ENCODE measurements at places on chromosomes 12 and 14.

DNA sequence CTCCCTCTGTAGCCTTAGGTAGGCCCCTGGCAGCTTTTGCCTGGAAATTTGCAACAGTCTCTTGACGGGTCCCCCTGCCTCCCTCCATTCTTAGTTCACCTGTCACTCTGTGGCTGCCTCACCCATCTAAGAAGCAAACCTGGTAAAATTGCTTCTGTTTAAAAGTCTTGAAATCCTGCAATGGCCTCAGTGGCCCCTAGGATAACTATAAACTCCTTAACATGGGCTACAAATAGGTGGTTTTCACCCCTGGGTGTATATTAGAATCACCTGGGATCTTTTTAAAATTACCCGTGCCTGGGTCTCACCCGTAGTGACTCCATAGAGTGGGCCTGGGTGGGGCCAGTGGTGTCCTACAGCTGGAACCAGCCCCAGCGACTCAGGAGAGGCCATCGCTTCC is 332.7 kb downstream of the CACNA1C start:
- no peak for DNase-seq

GRCh38 chr12:132686825-132687210 is 324 bp downstream of the POLE start:
- DNase-seq = no peak

DNA sequence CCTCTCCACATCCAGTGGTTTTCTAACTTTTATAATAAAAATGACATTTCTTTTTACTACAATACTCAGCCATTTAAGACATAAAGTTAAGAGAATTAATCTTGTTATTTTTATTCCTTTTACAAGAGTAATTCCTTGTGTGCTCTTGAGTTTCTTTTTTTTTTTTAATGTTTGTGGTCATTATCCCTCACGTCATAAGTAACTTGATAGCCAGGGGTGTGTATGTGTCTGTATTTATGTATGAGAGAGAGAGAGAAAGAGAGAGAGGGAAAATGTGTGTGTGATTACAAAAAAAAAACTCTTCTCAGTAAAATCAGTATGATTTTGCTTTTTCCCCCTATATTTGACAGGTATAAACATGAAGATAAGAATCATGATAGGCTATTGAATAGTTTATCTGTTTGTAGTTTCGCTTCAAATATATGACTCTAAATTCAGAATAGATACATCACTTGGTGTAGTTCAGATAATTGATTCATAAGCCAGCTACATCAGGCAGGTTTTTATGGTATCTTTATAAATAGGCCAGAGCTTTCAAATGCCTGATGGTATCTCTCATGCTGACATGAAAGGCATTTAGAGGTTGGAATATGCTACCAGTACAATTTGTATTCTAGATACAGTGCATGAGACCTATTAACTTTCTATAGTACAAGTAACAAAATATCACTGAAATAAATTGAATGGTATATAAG is 34.9 kb downstream of the RERGL start:
- DNase-seq = no peak

- DNase-seq = peak; percentile 94
These were observed 101.9 kb upstream of the SFSWAP start for GRCh38 chr12:131608740-131609690.

DNA sequence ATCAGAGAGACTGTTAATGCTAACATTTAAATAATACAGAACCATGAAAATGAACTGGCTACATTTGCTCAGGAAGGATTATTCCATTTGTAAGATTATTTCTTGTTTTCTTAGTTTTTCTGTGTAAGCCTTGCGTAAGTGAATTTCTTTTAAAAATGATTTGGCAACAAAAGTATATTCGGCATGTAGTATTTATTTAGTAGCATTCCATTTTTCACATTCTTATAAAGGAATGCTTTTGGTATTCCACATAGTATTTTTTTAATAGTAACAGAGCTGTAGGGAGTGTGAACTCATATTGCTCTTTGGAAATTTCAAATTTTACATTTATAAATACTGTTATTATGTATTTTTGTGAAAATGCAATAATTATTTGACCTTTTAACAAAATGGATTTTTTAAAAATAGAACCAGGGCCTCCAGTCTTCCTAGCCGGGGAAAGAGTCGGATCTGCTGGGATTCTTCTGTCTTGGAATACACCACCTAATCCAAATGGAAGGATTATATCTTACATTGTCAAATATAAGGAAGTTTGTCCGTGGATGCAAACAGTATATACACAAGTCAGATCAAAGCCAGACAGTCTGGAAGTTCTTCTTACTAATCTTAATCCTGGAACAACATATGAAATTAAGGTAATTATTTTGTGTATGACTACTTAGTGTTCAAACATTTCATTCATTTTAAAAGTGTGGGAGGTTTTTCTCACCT is 1.2 kb downstream of the PTPRQ start:
- no peak for DNase-seq

DNA sequence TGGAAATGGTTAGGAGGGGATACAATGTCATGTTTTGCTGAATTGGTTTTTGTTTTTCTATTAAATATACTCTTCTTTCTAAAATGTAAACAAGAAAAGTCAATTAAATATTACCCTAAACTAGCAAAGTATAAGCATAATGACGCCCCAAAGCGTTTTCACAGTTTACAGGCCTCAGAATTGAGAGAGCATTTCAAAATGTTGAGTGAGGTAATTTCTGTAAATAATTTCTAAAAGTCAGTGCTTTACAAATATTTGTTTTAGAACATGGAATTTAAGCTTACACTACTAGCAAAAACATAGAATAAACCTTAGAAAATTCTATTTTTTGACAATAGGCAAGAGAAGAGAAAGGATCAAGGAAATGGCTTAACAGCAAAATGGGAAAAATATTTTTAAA is 958.4 kb upstream of the USP15 start:
- DNase-seq = no peak

GRCh38 chr12:70648191-70648590 is 11.0 kb upstream of the PTPRB start:
- no peak for DNase-seq

DNA sequence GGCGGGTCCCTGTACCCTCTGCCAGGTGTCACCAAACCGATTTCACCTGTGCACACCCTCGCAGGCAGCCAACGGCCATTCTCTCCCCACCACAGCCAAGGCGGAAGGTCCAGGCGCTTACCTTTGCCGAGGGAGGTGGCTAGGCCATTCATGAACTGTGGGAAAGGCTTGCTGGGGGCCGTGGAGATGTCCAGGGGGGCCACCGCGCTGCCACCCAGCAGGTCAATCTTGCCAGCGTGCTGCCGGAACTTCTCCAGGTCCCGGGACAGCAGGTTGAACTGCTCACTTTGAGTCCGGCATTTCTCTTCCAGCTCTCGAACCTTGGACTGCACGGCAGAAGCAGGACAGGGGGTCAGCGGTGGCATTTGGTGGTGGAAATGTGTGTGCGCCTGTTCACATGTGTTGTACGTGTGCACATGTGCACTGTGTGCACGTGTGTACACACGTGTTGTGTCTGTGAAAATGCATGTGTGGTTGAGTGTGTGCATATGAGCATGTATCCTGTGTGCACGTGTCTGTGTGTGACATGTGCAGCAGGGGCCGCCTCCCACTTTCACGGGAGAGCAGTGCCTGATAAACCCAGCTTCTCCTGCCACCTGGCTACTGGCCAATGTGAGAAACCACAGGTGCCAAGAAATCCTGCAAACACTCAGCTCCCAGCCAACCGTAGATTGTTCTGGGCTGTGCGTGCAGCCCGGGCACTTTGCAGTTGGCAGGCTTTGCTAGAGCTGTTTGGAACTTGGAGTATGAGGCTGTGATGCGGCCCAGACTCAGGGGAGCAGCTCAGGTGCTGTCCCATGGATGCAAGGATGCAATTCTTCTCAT is 118.9 kb downstream of the PIWIL1 start:
- no peak for DNase-seq

DNA sequence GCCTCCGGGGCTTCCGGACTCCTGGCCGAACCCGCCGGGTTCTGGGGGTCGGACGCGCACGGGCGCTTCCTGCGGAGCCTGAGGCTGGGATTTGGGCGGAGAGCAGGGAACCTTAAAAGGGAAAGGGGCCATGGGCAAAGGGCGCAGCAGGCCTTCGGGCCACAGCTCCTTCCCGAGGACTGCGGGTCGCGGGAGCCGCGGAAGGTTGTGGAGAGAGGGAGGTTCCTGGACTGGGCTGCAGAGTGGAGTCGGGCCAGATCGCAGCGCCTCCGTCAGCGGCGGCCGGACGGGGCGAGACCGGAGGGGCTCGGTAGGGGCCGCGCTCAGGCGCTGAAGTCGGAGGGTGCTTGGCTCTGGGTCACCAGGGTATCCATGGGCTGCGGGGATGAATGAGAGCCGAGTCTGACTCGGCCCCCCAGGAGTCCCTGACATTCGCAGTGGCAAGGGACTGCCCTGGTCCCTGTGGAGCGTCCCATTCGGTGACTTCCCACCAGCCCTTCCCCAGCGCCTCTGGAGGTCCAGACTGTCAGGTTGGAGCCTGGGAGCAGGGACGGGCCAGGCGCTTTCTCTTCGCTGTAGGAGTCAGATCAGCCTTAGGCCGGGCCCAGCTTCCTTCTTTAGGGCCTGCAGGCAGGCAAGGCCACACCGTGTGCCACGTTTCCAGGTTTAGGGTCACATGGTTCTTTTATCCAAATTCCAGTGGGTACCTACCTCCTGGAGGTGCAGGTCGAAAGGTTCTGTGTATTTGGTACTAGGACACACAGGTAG is 938 bp upstream of the SLC25A29 start:
- no peak for DNase-seq

DNA sequence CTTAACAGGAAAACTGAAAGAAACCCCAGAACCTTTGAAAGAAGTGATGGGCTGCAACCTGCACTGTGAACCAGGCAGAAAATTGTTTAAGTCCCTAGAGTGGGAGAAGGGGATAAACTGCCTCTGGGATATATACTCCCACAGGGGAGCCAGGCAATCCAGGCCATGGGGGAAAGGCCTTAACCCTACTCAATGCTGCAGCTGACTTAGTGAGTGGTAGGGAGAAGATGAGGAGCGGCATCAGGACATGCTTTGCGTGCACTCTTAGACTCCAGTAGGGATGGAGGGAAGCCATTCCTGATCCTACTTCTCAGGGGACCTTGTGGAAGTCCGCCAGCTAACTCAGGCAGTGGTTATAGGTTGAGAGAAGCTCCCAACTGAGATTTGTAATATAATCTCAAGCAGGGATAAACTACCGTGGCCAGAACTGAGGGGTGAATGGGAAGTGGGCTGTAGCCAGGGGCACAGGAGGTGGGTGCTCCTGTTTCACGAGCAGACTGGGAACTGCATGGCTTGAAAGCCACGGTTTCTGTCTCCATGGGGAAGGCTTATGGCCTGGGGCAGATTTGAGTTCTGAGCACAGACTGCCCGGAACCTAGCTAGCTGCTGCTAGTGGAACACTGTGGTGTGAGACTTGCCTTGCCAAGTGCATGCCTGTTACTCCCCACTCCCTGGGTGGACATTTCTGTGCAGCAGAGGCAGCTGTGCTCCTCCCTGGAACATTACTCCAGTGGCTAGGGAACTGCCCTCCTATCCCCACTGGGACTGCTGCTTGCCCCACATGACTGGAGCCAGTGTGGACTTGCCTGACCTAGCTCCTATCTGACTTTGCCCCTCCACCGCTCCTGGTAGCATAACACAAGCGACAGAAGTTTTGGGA is 119.2 kb upstream of the SCAF11 start:
- no peak for DNase-seq

DNA sequence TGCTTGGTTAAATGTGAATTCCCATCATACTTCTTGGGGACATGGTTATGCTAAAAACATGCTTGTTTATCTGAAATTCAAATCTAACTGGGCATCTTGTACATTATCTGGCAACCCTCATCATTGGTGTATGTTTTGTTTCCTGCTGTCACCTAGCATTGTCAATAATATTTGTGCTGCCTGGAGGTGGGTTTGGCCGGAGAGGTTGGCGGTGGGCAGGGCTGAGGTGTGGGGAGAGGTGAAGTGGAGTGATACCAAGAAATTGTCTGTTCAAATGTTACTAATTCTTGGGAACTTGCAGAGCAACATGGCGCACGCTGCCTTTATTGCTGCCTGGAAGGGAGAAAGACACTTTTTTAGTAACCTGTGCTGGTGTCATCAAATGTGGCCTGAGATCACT is 280.5 kb downstream of the VRK1 start:
- DNase-seq = no peak

DNA sequence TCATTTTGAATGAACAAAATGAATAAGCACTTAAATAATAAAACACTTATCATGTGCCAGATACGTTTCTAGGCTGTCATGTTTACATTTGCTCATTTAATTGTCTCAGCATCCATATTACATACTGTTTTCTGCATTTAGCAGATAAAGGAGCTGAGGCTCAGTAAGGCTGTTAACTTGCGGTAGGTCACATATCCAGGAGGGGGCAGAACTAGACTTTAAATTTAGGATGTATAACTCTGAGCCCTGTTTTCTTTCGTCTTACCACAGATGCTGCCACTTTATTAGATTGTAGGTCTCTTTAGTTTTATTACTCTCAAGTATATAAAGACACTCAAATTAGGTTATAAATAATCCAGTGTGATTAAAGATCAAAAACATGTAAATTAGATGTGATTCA is 17.7 kb downstream of the IRAK4 start:
- no peak for DNase-seq

- no peak for DNase-seq
These were observed 93.8 kb downstream of the PTPRB start for GRCh38 chr12:70543444-70543843.

DNA sequence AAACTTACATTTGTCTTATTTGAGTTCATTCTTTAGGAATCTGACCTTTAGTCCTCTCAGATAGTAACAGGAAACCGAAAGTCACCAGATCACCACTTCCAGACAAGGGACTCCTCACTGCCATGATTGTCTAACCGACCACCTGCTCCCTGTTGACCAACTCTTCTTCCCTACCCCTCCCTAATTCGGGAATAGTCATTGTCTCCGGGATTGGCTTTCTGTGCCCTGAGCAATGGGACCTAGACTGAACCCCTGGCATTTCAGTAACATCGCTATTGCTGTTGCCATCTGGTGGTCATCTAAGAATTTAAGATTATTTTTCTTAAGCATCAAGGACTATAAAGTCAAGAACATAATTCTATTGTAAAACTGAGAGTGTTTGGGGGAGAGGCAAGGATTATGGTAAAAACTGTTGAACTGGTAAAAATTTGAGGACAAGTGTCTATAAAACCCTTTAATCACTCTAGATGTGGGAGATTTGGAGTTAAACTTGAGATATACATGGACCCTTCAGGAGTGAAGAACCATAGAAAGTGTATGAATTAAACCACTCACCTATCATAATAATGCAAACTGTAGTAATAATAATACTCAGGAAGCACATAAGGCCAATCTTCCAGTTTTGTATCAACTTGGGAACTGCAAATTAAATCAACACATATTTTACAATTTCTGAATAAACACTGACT is 6.3 kb downstream of the CLEC2A start:
- no peak for DNase-seq

DNA sequence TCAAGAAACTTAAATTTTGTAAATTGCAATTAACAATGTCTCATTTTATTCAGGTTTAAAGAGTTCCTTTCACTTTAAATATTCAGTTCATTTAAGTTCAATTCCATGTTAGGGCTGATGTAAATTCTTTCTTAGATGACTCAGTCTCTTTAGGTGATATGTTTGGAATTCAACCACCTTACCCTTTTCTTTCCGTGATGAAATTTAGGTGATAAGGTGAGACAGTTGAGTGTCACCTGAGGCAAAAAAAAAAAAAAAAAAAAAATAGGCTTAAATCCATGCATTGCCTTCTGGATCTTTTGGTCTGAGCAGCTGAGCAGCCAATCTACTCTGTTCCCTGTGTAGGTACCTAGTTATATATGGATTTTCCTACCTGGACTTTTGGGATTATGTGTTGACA is 299.5 kb downstream of the DAD1 start:
- DNase-seq = no peak
